ENCODE measurements at places on chromosomes 3 and 15.
A peak's percentile ranks its signal among the peaks of the same experiment; 100 is the strongest.

- DNase-seq, result no peak
Measured at GRCh38 chr3:163533381-163533780, 1544.9 kb downstream of the SI start.

DNA sequence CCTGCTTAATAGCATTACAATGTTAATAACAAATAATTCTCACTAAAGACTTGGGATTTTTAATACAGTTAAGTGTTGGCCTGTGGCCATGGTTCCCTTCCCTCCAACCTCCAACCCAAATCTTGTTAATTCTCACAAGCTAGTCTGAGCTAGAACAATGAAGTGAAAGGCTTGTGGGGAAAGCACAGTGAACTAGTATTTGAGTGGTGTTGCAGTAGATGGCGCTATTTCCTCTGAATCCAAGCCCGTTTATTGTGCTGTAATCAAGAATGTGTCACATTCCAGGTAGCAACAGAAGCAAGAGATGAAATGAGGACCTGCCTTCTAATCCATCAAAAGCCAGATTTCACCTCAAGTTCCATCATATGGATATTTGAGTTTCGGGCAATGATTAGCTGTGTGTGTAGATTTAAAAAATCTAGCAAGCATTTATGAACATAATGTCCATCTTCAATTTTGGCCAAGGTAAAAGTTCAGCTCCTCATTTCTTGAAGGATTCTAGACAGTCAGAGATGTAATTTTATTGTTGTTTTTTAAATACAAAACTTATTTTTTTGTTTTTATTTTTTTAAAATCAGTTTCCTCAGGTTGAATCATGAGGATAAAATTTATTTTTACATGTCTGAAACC, 160.7 kb downstream of the SQOR start:
- DNase-seq, result no peak

GRCh38 chr15:39631357-39631756, 50.5 kb downstream of the THBS1 start:
- DNase-seq, result no peak

GRCh38 chr3:45574067-45574494, 20.5 kb upstream of the LIMD1 start:
- no peak for DNase-seq

GRCh38 chr3:161475905-161476304, 20.7 kb upstream of the OTOL1 start:
- no peak for DNase-seq

GRCh38 chr3:10563396-10563795, 58.0 kb upstream of the ATP2B2 start:
- DNase-seq, result no peak

DNA sequence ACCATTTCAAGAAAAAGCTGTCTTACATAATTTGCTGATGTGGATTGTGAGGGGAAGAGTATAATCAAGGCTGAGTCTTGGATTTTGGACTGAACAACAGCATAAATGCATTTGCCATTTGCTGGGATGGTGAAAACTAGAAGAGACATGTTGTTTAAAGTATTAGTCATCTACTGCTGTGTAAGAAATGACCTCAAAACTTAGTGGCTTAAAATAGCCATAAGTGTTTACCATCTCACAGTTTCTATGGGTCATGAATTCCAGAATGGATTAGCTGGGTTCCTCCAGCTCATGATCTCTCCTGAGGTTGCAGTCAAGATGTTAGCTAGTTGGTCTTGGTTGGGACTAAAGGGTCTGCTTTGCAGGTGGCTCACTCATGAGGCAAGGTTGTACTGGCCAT, 66.2 kb downstream of the SCN11A start:
- DNase-seq, result no peak

GRCh38 chr15:78315686-78316282, 16.4 kb upstream of the SKIC8 start:
- no peak for DNase-seq

- DNase-seq, result no peak
Measured at GRCh38 chr15:84725001-84725491, 9.1 kb upstream of the SEC11A start.

GRCh38 chr3:49277383-49277775, 347 bp upstream of the C3orf62 start:
- no peak for DNase-seq

DNA sequence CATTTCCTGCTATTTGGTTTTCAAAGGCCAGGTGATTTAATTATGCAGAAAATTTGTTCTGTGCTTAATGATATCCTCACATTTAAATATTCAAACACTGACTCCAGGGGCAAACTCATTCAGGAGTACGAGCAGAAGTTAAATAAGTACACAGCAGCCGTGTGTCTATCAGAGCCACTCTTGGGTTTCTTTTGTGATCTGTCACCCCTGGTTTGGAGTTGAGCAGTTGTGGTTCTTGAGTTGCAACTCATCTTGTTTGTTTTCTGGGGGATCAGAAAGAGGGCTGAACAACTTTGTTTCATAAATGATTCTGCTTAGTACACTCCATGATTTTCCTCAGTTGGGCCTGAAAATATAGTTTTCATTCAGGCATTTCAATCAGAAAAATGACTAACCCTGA, 25.7 kb upstream of the PPP4R2 start:
- no peak for DNase-seq

- DNase-seq, result no peak
Measured at GRCh38 chr3:142904639-142905436, 16.0 kb upstream of the PCOLCE2 start.

GRCh38 chr3:72797773-72798543, 50.3 kb downstream of the SHQ1 start:
- DNase-seq, result no peak

- no peak for DNase-seq
Measured at GRCh38 chr3:157606852-157607197, 103.6 kb upstream of the VEPH1 start.

- DNase-seq, result no peak
Measured at GRCh38 chr15:59410391-59410896, 27.5 kb upstream of the FAM81A start.

- peak; percentile 94 for DNase-seq
Measured at GRCh38 chr3:188954590-188955208, 217.1 kb upstream of the TPRG1 start.

GRCh38 chr15:88631464-88632028, 7.3 kb upstream of the ISG20 start:
- no peak for DNase-seq

- no peak for DNase-seq
Measured at GRCh38 chr3:173825730-173826129, 428.2 kb downstream of the NLGN1 start.

GRCh38 chr3:72185549-72186399, 400.8 kb upstream of the PROK2 start:
- no peak for DNase-seq

- no peak for DNase-seq
Measured at GRCh38 chr3:178205740-178206139, 330.5 kb upstream of the KCNMB2 start.

GRCh38 chr3:9468460-9468859, 71.0 kb downstream of the SETD5 start:
- no peak for DNase-seq

GRCh38 chr3:169818316-169818715, 5.6 kb upstream of the LRRC34 start:
- no peak for DNase-seq

GRCh38 chr3:117600666-117601065, 891.1 kb downstream of the TUSC7 start:
- no peak for DNase-seq

- no peak for DNase-seq
Measured at GRCh38 chr3:194195611-194196010, 59.7 kb downstream of the HES1 start.

DNA sequence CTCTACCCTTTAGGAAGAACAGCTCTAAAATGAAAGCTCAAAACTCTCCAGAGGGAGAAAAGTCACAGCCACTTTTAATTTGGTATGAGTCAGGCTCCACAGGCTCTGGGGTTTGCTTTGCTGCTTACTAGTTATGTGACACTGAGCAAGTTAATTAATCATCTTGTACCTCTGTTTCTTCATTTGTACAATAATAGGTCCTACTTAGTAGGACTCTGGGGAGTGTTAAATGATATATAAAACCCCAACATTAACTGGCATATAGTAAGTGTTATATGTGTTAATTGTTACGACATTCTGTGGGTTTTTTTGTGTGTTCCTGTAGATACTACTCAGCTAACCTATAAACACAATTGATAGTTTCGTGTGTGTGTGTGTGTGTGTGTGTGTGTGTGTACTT, 6.6 kb downstream of the ACKR2 start:
- DNase-seq, result no peak

DNA sequence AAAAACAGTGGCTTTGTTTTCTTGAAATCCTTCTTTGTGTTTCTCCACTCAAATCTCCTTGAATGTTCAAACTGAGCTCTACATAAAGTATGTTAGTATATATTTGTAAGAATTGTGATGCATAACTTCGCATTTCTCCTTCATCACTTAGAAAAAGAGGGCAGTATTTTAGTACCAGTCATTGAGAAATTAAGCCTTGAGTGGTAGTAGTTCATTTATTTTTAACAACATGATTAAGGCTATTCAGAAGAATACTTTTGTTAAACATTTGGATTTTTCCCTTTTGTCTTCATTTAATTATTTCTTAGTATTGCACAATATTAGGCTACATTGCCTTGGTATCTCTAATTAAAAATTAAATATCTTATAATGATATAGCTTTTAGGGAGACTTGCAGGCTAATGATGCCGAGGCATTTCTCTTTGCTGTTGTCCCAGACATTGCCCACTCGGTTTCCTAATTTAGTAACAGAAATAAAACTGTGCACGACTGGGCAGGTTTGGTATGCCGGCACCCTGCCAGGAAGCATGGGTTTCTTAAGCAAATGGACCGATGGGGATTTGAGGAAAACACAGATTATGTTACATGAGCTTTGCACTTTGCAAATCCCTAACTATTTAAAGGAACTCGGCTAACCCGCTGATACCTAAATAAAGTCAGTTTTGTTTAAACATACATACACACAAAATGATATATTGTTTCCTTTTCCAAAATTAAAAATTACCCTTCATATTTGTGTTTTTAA, 54.7 kb downstream of the LRRC28 start:
- no peak for DNase-seq

GRCh38 chr3:55728461-55729100, 241.5 kb upstream of the WNT5A start:
- DNase-seq, result no peak

- no peak for DNase-seq
Measured at GRCh38 chr15:29382862-29383261, 113.2 kb upstream of the NSMCE3 start.

DNA sequence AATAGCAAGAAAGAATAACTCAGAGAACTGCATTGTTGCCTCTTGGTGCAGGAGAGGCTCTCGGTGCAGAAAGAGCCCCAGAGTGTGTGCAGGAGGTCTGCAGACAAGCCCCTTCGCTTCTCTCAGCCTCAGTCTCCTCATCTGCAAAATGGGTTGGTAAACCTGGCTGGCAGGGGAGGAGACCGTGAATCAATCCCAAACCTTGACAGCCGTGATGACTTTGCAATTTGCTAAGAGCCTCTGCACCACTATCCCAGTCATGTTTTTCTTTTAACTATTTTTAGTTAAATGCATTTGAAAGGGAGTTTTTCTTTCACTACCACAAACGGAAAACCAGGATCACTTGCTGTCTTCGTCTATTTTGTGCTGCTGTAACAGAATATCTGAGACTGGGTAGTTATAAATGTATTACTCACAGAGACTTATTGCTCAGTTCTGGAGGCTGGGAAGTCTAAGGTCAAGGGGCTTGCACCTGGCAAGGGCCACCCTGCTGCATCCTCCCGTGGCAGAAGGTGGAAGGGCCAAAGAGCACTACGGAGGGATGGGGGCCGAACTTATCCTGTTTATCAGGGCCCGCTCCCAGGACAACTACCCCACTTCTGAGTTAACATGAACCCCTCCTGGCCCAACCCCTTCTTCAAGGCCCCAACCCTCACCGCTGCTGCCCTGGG, 14.2 kb upstream of the IQSEC1 start:
- DNase-seq, result no peak

- DNase-seq, result no peak
Measured at GRCh38 chr3:128307781-128308469, 154.6 kb downstream of the EEFSEC start.

DNA sequence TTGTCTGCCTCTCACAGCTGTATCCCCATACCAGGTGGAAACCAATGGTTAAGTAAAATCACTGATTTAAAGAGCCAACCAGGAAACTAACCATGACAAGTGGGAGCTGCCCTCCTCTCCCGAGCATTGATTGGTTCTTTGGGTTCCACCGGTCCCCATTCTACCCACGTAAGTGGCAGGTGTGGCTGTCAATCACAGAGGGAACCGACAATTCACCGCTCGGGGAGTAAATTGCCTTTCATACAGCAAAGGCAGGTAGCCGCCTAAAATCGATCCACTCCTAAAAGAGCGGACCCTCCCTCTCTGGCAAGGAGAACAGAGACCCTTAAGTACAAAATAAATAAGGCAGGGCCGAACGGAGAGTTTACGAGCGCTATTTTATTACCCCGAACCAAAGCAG, 1.2 kb downstream of the ERC2 start:
- peak; percentile 75 for DNase-seq

DNA sequence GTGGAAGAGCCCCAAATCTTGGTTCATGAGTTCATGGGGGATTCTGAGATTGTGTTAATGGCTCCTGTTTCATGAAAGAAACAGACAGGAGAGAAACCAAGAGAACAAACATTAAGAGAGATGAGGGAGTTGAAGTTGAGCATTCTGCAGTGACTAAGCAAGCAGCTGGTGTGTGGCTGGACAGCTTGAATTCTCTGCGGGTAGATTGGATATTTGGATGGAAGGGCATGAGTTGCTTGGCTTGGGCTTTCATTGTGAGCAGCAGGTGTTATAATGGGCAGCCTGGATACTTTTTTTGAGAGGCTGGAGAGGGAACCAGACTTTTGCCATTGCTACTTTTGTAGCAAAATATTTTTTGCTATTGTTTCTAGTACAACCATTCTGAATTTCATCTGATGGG, 346.8 kb upstream of the SATB1 start:
- DNase-seq, result no peak

DNA sequence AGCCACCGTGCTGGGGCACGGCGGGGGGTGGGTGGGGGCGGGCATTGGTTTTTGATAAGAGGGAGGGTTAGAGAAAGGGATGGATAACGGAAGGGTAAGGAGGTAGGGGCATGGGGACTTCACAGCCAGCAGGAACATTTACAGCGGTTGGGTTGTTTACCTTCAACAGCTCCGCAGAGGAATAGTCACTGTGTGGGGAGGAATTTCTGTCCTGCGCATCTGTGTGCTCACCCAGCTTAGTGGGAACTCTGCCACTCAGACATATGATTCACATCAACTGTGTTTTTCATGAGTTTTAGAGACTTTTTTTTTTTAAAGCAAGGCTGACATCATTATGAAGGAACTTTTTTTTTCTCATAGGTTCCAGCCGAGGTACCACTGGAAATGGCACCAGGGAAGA, 19.6 kb downstream of the CHRD start:
- no peak for DNase-seq

- DNase-seq, result no peak
Measured at GRCh38 chr3:67154429-67154828, 156.3 kb downstream of the KBTBD8 start.

- no peak for DNase-seq
Measured at GRCh38 chr3:174243171-174243570, 616.0 kb upstream of the NAALADL2 start.

GRCh38 chr15:88637841-88638625, 783 bp upstream of the ISG20 start:
- no peak for DNase-seq

GRCh38 chr3:194357681-194358080, 6.6 kb upstream of the CPN2 start:
- no peak for DNase-seq

All from posterior cingulate gyrus (tissue), 11 donors.